Liver (tissue), 10 donors: ENCODE measurements at places on chromosomes 11 and 22. TPM values are rescaled to one million over a fixed set of nuclear protein-coding genes. Genes with fewer than 3 reads are reported as not detected.

The EXPH5 gene
- total RNA-seq: 0.47 TPM

The MPZL3 gene
- total RNA-seq: 4.1 TPM

The TSGA10IP gene
- not detected for total RNA-seq

The CTSD gene
- 310 TPM for total RNA-seq

The CD248 gene
- 3.0 TPM for total RNA-seq

The P2RY6 gene
- 0.98 TPM for total RNA-seq

The DCDC1 gene
- total RNA-seq: 1.9 TPM

The ZP1 gene
- not detected for total RNA-seq

The DDX10 gene
- total RNA-seq: 11.8 TPM

The SYVN1 gene
- 19.9 TPM for total RNA-seq

The LRRC56 gene
- 0.17 TPM for total RNA-seq

The TMEM45B gene
- total RNA-seq: 5.5 TPM

The DSCAML1 gene
- total RNA-seq: 0.23 TPM

The SPON1 gene
- total RNA-seq: 4.9 TPM

The IL17REL gene
- total RNA-seq: under 0.01 TPM

The OR6A2 gene
- 0.08 TPM for total RNA-seq

The KDM4E gene
- total RNA-seq: not detected

The BEST1 gene
- total RNA-seq: 1.6 TPM

The PAMR1 gene
- total RNA-seq: 5.0 TPM
